ENCODE measurements at places on chromosomes 13 and 19. TPM values are rescaled to one million over a fixed set of nuclear protein-coding genes. Genes with fewer than 3 reads are reported as not detected.

- no peak for DNase-seq
These were observed 1.3 kb downstream of the CLDN10 start for GRCh38 chr13:95553581-95554385.

The POU2F2 gene
- total RNA-seq, result 2.7 TPM

DNA sequence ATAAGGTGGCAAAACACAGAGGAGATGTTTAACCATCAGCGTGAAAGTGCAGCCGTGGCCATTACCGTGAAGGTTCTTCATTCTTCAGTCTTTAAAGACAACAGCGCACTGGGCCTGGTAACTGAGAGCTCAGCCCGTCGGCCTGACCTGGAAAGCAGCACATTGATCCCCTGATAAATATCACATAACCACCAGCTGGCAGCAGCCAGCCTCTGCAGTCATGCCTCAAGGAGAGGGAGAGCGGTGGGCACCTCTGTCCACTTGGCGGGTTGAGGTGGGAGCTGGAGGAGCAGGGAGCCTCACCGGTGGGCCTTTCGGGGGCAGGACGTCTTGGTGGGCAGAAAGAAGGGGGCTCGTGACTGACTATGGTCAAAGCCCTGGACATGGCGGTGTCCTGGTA, 58.1 kb downstream of the MCF2L start:
- DNase-seq, result no peak

GRCh38 chr19:5207806-5208205, 132.8 kb downstream of the PTPRS start:
- no peak for DNase-seq

DNA sequence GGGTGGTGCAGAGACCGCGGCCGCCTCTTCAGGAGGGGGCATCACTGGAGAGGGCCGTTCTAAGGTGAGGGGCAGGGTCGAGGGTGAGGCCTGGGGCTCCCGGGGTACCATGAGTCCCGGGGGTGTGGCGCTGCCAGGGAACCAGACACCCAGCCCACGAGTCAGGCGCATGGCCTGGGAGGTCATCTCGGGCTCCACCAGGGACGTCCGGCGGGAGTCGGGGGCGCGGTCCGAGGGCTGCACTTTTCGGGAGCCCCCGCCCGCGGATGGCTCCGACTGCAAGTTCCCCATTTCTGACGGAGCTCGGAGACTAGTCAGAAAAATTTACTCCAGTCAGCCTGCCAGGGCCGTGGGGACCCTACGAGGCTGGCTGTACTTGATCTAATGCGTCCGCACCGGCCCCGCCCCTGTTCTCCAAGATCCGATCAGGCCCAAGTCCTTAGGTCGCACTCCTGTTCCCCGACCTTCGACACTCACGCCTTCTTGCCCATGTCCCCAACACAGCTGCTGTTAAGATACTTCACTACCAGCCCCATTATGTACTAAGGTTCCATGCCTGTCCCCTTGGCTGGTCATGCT, 774 bp downstream of the GGN start:
- DNase-seq, result no peak

The C19orf12 gene
- 148 TPM for total RNA-seq

DNA sequence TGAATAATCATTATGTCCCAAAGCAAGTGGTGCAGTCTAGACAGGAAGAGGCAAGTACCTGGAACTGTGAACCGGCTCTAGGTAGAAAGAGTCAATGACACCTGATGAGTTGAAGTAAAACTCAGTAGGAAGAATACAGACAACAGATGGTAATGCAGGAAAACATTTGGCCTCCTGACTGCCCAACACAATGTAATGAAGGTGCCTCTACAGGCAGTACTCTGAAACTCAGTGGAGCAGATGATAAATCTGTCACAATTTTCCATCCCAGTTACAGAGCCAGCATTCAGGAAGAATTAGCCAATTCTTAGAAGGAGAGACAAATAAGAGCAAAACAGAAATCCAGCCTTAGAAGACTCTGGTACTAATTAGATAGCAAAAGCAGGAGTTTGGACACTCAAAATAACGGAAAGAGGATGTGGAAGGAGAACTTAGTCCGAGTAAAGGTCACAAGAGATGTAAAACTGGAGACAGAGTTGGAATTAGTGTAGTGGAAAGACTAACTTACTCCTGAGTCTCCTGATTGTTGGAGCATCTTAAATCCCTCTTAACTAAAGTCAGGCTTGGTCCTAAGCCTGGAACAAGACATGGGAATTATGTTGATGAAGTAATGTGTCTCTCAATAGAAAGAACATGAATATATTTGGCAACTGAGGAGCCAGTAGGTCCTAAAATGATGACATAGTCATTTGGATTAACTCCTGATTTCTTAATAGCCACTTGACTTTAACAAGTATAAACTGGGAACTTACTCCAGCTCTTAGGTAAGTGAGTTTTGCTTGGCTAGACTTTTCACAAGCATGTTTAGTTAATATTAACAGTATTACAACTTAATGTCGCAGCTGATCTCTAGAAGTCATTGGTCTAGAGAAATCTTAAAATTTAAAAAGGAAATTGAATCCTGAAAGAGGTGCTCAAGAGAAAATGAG, 457.3 kb upstream of the MIR17HG start:
- DNase-seq, result no peak

The NKG7 gene
- 3.7 TPM for total RNA-seq

The RASAL3 gene
- total RNA-seq, result 4.1 TPM

- DNase-seq, result no peak
These were observed 24.5 kb downstream of the C19orf47 start for GRCh38 chr19:40323705-40324104.

DNA sequence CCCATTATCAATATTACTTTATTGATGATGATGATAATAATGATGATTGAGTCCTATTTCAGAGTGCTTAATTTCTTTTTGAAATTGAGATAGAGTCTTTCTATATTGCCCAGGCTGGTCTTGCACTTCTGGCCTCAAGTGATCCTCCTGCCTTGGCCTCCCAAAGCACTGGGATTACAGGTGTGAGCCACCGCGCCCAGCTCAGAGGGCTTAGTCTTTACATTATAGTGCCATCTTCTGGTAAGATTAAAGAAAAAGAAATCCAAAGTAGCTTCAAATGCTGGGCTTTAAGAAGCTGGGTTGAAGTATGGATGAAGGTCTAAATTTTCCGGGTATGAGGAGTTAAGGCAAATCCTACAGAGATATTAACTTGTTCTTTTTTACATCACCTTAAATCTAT, 3.4 kb upstream of the ZNF333 start:
- DNase-seq, result peak; percentile 16

DNA sequence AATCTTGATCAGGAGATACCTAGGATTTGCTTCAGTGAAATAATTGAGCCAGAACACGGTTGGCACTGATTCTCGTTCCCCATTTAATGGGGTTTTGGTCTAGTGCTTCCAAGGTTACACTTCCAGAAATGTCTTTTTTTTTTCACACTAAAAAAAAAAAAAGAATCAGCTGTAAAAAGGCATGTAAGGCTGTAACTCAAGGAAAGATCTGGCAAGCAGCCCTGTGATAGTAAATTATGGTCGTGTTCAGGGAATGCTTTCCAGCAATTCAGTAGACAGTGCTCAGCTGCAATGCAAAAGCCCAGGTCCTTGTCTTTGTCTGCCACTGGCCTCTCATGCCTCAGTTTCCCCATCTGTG, 27.2 kb upstream of the NDUFS7 start:
- DNase-seq, result no peak

The IZUMO1 gene
- total RNA-seq, result 2.0 TPM

GRCh38 chr13:106318941-106319411, 216.5 kb downstream of the EFNB2 start:
- no peak for DNase-seq

The FBN3 gene
- total RNA-seq, result not detected

DNA sequence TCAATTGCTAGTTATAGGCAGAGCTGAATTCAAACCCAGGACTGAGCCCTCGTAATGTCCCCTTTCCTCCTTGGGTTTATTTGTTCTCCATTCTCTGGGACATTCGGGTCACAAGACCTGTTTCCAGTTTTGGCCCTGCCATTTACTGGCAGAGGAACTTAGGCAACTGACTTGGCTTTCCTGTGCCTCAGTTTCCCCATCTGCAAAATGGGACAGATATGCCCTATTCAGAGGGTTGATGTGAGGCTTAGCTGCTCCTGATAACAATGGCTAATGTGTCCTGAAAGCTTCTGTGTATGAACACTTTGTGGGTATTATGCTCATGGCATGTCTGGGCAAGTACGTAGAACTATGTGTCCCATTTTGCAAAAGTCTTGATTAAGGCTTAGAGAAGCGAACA, 996 bp downstream of the ZNF524 start:
- no peak for DNase-seq

- no peak for DNase-seq
These were observed 441.1 kb upstream of the HTR2A start for GRCh38 chr13:47337781-47338507.

DNA sequence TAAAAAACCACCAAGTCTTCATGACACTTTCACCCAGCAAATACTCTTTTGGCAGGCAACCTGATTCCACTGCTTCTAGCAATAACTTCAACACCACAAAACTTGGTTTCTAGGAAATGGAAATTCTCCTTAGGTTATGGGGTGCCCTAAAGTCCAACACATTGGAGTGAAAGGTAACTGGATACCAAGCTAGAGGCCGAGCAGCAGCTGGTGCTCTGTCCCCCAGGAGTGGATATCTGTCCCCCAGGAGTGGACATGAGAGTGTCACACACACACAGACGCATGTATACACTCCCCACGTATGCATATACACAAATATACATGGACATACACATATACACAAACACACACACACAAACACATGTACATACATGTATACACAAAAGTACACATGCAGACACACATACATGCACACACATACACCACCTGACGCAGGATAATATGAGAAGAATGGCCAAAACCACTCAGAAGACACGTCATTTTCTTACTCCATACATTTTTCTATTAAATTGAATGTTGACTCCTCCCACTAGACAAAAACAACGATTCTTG, 50.8 kb downstream of the RFX2 start:
- DNase-seq, result no peak

GRCh38 chr19:10686661-10687517, 14.3 kb upstream of the QTRT1 start:
- no peak for DNase-seq

- no peak for DNase-seq
These were observed 1015.7 kb downstream of the EFNB2 start for GRCh38 chr13:105519771-105520170.
